ENCODE measurements at places on chromosomes 13 and 19.

DNA sequence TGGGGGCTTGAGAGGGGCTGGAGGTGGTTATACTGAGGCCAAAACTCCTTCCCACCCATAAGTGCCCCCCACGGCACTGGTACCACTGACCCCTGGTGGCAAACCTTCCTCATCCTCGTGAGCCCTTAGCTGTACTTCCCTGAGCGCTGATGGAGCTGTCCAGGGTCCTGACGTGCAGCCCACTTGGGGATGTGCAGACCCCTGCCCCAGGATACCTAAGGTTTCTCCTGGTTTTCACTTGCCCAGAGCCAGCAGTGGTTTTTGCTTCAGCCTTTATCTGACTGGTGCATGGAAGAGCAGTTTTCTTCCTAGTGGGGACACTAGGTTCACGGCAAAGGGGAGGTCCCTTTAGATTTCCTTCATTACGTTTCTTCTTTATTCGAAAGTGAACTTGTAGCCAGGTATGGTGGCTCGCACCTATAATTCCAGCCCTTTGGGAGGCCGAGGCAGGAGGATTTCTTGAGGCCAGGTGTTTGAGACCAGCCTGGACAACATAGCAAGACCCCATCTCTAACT, 28.7 kb upstream of the KCTD15 start:
- no peak for DNase-seq

DNA sequence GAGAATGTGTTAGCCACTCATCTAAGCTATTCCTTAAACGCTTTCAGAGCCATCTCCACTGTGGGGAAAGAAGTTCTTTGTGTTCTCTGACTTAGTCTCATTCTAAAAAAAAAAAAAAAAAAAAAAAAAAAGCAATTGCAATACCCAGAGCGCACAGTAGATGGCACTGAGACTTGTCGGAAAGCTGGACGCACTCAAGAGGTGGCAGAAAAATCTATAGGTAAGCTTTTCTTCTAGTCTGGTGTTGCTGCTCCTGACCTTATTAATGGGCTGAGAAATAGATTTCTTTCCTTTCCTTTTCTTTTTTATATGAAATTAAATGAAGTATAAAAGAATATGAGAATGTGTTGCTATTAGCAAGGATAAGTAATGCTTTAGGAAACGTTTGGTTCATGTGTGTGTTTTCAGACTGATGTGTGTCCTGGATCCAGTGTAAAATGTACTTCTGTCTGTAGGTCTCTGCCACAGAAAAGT, 4.7 kb upstream of the GJB2 start:
- DNase-seq = no peak

DNA sequence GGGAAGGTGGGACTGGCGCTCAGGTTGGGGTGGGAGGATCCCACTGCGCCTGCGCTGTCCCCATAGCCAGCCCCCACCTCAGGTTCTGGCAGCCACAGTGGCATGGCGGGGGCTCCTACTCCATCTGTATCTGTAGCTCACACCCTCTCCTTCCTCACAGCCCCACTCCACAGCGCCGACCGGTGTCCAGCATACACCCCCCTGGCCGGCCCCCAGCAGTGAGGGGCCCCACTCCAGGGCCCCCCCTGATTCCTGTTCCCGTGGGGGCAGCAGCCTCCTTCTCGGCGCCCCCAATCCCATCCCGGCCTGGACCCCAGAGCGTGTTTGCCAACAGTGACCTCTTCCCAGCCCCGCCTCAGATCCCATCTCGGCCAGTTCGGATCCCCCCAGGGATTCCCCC, 6.0 kb downstream of the TMED1 start:
- no peak for DNase-seq

DNA sequence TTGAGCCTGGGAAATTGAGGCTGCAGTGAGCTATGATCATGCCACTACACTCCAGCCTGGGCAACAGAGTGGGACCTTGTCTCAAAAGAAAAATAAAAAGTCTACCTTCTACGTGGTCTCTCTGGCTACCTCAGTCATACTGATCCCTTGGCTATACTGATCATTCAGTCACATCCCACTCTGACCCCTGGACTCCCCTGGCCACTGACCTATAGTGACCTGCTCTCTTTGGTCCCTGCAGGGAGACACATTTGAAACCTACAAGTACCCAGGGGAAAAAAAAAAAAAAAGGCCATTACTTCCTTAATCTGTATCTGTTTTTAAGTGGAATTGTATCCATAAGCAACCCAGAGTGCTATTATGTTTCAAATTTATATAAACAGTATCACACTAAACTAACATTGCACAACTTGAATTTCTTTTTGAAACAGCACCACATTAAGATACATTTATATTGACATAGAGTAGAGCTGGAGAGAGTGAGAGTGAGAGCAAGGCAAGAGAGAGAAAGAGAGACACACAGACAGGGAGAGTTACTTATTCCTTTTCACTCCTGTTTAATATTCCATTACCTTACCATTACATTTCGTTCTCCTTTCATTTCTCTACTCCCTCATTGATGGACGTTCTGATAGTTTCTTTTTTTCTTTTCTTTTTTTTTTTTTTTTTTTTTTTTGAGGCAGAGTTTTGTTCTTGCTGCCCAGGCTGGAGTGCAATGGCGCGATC, 23.7 kb upstream of the CERS4 start:
- DNase-seq = no peak

DNA sequence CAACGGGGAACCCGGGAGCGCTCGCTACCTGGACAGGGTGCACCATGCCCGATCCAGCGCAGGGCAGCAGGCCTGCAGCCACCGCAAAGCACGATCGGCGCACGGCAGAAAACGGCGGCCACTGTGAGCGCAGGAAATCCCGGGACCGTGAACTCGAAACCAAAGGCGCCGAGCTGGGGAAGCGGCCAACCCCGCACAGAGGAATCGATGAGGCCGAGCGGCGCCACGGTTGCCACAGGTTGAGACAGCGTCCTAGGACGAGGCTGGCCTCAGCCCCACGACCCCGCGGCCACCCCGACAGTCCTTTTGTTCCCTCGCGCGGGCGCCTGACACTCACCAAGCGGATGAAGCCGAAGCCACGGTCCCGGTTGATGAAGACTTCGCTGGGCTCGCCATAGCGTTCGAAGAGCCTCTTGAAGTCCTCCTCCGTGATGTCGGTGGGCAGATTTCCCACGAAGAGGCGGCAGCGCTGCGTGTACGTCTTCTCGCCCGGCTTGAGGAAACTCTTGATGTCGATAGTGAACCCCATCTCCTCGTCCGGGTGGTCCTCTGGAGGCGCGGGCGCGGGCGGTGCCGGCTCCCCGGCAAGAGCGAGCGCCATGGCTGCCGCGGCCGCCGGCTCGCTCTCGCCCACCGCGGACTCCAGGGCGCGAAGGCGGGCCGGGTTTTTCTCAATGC, 557 bp downstream of the PSPC1 start:
- DNase-seq = peak; percentile 21

DNA sequence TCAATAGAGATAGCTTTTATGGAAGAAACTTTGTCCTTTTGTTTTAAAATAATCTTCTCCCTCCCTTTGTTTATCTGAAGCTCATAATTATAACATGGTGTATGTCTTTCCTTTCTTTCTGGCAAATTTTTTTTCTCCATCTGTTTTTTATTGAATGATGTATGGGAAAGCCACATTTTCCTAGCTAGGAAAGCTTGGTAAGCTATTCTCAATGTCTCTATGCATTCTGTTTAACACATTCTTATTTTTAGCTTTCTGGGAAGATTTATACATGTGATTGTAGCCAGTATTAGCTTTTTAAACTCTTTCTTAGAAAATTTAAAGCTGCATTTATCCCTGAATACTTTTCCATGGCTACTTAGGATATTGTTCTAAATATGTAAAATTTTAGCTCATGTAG, 124.9 kb upstream of the CSNK1A1L start:
- no peak for DNase-seq

DNA sequence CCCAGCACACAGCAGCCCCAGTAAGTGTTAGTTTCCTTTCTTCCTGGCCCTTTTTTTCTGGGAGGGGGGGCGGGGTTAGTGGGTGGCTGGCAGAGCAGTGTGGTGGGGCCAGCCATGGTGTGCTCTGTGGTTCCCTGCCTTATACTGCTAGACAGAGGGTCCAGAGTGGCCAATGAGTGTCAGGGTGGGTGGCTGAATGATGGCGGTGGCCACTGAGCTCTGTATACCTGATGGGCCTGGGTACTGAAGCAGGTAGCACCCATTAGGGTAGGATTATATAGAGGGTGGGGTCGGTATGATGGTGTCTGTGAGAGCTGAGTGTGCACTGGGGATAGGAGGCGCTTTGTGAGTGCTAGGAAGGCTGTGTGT, 13.8 kb downstream of the CIC start:
- no peak for DNase-seq

DNA sequence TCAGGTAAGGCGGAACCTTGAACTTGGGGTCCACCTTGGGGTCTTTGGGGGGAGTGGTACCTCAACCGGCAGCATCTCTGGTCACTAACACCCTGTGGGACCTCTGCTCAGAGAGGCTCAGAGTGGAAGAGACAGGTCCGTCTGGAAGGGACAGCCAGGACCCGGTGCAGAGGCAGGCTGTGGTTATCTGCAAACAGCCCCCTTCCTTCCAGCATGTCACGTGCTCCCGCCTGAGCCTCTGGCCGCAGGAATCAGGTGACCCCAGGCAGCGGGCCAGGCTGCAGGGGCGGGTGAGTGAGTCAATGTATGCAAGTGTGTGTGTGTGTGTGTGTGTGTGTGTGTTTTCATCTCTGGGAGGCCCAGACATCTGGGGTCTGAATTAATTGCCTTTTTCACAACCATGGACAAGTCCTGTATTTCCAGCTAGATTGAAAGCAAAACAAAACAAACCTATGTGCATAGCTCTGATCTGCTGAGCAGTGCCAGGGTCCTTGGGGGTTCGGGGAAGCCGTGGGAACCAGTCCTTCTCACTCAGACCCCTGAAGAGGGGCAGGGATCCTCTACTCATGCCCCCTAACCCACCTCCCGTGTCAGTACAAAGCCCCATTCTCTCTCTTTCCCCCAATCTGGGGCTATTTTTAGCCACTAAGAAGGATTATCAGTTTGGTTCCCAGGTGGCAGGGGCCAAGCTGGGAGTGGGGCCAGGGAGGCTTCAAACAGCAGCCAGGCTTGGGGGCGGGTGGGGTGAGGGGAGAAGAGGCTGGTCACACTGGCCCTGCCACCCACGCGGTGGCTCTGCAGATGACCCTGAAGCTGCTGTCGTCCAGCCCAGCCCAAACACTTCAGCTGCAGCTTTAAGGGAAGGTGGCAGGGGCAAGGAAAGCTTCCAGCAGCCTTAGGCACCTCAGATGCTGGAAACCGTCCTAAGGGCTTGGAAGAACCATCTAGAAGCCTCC, 31.4 kb downstream of the CERS4 start:
- no peak for DNase-seq

DNA sequence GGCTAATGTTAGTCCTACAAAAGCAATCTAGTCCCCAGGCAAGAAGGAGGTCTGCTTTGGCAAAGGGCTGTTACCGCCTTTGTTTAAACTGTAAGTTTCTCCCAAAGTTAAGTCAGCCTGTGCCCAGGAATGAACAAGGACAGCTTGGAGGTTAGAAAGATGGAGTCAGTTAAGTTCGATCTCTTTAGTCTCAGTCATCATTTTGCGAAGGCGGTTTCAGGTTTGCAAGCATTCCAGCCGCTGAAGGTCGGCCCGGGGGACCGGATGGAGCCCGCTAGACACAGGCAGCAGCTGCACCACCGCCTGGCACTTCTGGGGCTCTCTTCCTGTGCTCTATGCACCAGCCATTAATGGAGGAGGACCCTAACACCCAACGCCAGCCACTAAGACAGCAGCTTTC, 91.3 kb downstream of the STK24 start:
- DNase-seq = no peak
